ENCODE measurements at places on chromosomes 2 and 18. TPM values are rescaled to one million over a fixed set of nuclear protein-coding genes. Genes with fewer than 3 reads are reported as not detected.

- no peak for DNase-seq
Observed at GRCh38 chr18:48202006-48202348, 207.2 kb downstream of the ZBTB7C start.

GRCh38 chr2:67465623-67466022 lies 68.5 kb downstream of the ETAA1 start:
- no peak for DNase-seq

DNA sequence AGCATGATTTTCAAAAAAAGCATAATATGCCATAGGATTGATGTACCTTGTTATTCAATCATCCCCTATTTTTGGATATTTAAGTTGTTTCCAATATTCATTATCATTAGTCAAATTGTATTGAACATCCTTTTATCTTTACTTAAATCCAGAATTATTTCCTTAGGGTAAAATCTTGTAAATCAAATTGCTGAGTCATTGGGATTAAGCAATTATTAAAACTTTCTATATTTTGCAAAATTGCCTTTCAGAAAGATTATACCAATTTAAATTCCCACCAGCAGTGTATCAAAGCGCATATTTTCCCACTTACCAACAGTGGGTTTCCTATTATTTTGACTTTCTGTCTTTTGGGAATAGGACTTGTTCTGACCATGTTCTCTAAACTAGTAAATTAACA lies 159.3 kb downstream of the SS18 start:
- DNase-seq, result no peak

DNA sequence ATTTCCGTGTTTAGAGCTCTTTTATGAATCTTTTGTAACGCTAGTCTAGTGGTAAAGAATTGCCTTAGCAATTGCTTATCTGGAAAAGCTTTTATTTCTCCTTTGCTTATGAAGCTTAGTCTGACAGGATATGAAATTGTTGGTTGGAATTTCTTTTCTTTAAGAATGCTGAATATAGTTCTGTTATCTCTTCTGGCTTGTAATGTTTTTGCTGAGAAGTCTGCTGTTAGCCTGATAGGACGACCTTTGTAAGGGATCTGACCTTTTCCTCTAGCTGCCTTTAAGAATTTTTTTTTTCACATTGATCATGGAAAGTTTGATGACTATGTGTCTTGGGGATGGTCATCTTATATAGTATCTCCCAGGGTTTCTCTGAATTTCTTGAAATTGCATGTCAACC lies 101.1 kb downstream of the TRABD2A start:
- DNase-seq, result no peak

GRCh38 chr2:130842770-130843169 lies 6.1 kb downstream of the ARHGEF4 start:
- DNase-seq, result no peak

GRCh38 chr2:240816584-240817495 lies 3.2 kb downstream of the KIF1A start:
- no peak for DNase-seq

KDM3A gene
- total RNA-seq, result 54.3 TPM

DNA sequence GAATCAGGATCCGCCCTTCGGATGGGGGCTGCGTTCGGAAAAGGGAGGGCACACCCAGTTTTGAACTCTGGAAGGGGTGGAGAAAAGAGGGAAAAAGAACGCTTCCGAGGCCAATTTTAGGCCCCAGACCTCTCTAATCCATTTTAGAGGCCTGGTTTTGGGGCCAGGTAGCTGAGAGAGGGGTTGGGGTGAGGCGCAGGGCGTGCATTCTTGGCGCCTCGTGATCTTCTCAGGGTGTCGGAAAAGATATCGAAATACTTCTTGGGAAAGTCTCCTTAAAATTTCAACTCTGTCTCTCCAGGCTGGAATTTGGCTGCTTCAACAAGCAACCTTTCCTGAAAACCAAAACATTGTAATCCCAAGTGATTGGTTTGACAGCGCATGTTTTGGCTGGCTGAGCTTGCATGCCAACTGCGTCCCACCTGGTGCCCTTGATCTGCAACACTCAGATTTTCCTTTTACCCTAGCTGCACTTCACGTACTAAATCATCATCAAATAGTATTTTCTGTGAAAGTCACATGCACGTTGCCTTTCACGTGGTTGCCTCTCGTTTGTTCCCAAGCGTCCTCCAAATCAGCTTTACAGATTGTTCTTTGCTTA lies 864 bp upstream of the XPO1 start:
- peak; percentile 40 for DNase-seq

GRCh38 chr2:152716805-152717227 lies 445 bp downstream of the PRPF40A start:
- DNase-seq, result peak; percentile 29

DNA sequence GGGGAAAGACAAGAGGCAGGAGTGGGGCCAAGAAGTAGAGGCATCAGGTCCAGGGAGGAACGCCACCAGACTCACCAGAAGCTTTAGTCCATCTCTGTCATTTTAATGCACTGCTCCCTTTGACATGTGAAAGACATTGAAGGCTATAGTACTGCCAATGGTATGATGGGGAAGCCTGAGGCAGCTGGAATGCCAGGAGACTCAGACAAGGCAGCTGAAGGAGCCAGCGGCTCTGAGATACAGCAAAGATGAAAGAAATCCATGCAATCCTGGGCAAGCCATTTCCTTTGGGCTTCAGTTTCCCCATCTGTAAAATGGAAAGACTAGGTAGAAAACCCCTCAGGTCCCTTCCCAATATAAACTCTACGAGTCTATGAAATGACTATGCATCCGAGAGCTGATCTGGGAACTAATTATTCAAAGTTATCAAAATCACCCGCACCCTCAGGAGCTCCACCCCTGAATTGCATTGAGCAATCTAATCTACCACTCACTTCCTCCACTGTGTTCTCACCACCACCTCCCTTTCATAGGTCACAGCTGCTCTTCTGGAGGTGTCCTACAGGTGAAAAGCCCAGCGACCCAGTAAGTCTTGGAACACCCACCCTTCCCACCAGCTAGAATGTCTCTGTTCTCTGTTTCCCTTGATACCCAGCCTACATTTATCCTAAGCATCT lies 3.1 kb downstream of the CXCR2 start:
- no peak for DNase-seq

DNA sequence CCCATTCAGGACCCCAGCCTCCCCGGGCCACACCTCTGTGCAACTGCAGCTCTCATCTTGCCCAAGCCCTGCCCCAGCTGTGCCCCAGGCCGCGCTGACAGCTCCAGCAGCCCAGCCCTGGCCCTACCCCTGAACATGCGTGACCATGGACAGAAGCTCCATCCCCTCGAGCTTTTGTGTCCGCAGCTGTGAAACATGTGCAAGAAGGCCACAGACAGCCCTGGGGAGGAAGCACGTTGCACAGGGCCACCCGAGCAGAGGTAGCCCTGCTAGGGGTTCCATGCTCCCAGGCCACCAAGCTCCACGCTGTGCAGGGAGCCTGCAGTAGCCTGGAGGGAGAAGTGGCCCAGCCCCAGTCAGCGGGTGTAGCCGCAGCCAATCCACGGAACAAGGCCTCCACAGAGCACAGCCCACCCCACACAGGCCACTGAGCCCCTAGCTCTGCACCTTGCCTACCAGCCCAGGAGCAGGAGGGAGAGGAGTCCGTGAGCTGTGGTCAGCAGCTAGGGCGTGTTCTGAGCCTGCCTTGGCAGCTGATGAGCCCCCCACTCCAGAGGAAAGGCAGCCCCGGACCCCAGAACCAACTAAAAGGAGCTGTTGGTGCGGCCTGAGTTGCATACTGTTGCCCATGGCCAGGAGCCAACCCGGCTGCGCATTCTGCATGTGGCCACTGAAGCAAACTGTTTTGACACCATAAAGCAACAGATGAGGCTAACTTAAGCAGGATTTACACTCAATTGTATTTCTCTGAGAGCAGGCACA lies 184.0 kb downstream of the SEPTIN10 start:
- DNase-seq, result no peak

DNA sequence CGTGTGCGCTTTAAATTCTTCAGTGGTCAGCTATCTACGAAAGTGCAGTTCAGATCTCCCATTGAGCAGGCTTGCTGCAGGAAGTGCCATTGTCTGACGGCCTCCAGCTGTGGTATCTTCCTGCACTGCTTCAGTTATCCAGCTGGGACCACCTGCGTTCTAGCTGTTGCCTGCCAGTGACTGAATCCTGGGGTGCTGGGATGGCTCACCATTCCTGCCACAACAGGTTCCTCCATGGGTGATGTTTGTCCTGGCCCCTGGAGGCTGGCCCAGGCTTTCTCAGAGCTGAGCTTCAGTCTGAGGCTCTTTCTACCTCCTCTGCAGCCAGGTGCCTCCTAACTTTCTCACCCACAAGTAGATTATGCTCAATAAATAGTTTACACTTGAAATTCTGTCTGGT lies 498.5 kb upstream of the HS6ST1 start:
- no peak for DNase-seq

RNF125 gene
- 7.4 TPM for total RNA-seq

GRCh38 chr2:183027443-183027842 lies 10.8 kb downstream of the NCKAP1 start:
- DNase-seq, result no peak

GEN1 gene
- total RNA-seq, result 5.9 TPM

DNA sequence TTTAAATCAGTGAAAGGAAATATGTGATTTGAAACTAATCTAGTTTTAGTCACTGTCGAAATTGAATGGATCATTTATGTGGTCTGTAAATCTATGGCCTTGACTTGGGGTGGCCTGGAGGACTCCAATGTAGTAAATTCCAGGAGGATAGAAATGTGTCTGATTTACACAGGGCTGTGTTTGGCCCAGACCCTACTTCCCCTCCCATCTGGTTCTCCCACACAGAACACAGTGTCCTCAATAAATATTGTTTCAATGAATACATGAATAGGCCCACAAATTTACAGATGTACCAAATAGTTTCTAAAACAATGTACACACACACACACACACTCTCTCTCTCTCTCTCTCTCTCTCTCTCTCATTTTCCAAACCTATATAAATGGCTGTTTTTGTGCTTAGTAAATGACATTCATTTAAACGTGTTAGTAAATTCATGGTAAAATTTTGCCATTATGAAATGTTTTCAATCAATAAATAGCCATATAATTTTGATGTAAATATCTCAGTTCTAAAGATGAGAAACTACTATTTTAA lies 1.9 kb downstream of the CCDC68 start:
- DNase-seq, result no peak

DNA sequence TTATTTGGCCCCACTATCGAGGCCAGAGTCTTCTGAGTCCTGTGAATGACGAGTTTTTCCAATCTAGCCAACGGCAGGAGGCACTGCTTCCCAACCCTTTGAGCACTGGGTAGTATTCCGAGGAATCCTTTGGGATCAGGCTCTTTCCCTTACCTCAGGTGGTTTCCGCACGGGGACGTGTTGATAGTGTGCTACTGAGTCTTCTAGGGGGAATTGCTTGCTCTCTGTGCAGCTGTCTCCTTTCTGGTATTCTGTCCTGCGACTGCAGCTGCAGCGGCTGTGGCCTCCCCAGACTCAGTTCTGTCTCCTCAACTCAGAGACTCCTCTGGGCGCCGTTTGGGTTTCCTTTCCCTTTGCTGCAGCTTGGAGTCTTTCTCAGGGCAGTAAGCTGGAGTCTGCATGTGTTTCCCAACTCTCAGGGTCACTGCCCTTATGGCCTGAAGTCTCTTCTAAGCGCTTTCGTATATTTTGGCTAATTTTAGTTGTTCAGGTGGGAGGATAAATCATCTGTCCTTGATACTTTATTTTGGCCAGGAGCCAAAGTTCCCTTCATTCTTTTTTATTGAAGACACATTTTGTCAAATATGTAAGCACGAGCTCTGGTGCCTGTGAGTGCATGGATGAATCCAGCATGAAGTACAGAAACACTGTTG lies 118.4 kb downstream of the MAP4K4 start:
- peak; percentile 35 for DNase-seq

DNA sequence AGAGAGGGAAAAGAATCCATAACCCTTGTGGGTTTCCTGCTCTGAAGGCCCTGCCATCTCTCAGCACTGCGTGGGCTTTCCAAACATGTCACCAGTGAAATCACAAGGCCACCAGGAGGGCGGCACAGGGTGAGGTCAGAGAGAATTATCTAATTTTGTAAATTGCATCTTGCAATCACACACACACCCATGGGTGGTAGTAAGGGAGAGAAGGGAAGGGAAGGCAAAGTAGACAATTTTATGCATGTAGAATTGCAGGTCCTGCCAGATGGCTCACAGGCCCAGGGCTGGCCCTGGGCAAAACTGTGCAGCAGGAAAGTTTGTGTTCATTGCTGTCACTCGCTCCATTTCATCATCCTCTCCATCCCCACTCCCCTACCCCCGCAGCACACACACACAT lies 21.0 kb upstream of the ZBTB7C start:
- DNase-seq, result no peak

DNA sequence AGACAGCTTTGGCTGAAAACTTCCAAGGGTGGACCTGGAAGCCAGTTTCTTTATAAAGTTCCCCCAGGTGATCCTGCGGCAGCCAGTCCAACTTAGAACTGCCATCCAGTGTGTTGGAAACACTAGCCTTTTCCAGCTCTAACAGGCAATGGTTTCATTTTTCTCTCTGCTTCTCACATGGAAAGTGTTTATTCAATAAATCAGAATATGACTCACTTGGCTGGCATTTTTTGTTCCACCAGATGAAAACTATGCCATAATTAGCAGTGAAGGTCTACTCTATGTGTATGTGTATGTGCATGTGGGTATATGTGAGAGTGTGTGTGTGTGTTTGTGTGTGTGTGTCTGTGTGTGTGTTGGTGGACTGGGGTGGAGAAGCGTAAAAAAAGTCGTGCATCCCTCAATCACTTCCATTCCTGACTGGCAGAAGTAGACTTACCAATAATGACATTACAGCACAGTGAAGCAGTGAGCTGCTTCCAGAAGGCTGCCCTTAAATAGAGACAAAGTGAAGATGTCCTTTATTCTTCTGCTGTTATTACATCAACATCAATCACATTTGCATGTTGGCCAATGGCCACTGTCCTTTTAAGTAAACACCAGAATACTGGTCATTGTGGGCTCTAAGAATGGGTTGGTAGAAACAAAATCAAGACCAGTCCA lies 90.9 kb upstream of the SETBP1 start:
- no peak for DNase-seq

DNA sequence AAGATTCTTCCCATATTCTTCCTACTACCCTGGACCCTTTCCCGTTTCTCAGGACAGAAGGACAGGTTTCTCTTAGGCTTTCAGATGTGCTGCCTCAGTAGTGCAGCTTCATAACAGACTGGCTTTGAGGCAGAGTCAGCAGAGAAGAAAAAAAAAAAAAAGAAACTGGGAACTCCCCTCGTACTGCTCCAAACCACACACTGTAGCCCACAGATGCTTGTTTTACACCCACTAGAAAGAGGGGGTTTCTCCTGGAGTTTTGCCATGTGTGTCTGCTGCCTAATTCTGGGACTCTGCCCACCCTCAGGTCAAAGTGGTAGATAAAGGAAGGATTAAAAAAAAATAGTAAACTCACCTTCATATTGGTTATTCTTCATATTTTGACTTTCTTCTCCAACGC lies 95.9 kb downstream of the NCOA1 start:
- DNase-seq, result no peak

- DNase-seq, result no peak
Observed at GRCh38 chr2:15313657-15314056, 247.5 kb downstream of the NBAS start.

GRCh38 chr2:140893685-140894084 lies 1237.1 kb downstream of the LRP1B start:
- DNase-seq, result no peak

GRCh38 chr2:205739620-205740019 lies 57.3 kb downstream of the NRP2 start:
- DNase-seq, result no peak

ELOA2 gene
- not detected for total RNA-seq
